ENCODE measurements at places on chromosomes 2 and 18.

- DNase-seq = no peak
These were observed 153.2 kb upstream of the MYO3B start for GRCh38 chr2:170024721-170025120.

- DNase-seq = no peak
These were observed 246.9 kb downstream of the NDUFA10 start for GRCh38 chr2:239778042-239778851.

DNA sequence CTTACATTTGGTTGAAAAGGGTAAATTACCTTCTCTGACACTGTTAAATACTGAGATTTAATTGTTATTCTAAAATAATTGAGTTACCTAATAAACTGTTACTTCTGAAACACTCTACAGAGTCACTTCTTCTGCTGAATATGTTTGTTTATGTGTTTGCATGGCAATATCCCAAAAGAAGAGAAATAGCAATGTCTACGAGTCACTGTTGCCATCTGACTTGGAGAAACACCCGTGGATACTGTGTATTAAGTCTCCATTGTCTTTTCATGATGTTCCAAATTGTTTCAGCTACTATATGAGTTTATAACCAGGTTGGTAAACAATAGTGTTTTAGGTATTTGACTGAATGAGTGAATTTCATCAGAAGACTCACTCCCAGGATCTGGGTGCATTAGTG is 754.2 kb upstream of the ID2 start:
- no peak for DNase-seq

GRCh38 chr2:145323512-145323911 is 803.6 kb upstream of the ZEB2 start:
- no peak for DNase-seq

DNA sequence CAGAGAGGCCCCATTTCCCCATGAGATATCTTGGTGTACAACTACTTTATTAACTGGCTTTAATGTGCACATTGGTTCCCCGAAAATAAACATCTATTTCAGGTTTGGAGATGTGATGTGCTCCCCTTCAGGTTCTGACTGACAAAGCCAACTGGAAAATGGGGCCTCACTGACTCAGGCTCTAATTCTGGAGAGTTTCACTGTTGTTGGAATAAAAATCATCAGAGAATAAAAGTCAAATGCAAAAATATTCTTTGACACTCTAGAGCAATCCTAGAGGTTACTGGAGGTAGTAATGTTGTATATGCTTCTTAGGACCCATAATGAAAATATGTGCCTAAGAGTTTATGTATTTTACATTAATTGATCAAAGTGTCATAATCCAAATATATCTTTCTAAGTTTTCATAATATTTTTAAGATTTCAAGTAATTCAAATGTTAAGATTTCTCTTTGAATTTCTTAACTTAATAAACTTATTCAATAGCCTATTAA is 189.9 kb upstream of the COL3A1 start:
- no peak for DNase-seq

DNA sequence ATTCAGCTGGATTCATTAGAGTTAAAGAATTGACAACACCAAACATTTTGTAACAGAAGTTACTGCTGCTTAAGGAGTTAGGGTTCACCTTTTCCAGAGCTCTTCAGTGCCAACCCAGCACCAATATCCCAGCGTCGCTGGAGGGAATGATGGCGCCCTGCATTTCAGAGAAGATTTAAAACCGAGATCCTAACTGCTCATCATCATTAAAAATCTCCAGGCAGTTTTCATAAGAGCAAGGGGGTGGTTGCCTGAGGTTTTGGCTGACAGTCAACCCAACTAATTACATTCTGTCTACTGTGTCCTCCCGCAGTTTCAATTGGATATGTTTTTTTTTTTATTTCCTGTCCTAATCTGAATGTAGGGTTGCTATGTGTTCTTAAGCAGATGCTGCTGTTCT is 509.6 kb upstream of the TCF4 start:
- DNase-seq = no peak

- DNase-seq = no peak
These were observed 115.2 kb downstream of the ZNF236 start for GRCh38 chr18:76937597-76937996.

- no peak for DNase-seq
These were observed 144.9 kb upstream of the ERBB4 start for GRCh38 chr2:212683346-212684097.

- no peak for DNase-seq
These were observed 152.9 kb downstream of the DYSF start for GRCh38 chr2:71606244-71606643.

- DNase-seq = no peak
These were observed 104.4 kb upstream of the GLI2 start for GRCh38 chr2:120631236-120631635.

DNA sequence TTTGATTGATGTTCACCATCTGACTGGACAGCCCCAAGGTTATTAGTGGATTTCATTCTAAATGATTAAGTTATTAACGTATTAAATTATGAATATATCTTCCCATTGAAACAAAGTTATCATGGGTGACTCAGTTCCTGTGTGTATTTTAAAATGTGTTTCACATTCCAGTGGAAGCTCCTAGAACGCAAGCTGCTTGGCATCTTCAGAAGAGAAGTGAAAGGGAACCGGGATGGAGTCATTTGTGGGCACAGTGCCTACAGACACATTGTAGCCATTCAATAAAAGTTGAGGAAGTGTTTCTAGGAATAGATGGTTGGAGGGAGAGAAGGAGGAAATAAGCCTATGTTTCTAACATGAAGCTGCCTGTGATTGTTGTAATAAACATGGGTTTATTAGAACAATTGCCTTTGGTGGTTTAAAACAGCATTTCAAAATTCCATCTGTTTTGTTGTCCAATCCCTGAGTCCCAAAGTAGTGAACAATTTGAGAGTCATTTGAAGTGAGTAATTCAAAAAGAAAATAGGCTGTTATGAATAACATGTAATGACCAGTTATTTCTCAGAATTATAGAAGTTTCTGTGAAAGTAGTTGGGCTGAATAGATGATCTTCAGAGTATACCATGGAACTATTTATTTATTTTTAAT is 143.5 kb downstream of the PKP4 start:
- DNase-seq = no peak

GRCh38 chr2:85188852-85189251 is 55.7 kb downstream of the TCF7L1 start:
- DNase-seq = no peak

DNA sequence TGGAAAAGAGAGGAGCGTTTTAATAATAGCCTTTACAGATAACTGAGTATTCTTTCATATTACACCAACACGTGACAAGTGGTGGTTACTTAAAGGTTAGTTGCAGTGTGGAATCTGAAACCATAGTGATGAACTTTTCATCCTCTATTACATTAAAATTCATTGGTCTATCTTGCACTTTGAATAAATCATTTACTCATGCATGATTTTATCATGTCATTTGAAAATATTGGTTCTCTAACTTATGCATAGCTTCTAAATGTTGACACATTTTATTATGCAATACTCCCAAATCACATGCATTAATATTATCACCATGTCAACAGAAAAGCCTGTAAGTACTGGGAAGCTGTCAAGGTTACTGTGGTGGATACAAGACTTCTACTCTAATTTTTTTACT is 1432.2 kb downstream of the LRP1B start:
- no peak for DNase-seq

DNA sequence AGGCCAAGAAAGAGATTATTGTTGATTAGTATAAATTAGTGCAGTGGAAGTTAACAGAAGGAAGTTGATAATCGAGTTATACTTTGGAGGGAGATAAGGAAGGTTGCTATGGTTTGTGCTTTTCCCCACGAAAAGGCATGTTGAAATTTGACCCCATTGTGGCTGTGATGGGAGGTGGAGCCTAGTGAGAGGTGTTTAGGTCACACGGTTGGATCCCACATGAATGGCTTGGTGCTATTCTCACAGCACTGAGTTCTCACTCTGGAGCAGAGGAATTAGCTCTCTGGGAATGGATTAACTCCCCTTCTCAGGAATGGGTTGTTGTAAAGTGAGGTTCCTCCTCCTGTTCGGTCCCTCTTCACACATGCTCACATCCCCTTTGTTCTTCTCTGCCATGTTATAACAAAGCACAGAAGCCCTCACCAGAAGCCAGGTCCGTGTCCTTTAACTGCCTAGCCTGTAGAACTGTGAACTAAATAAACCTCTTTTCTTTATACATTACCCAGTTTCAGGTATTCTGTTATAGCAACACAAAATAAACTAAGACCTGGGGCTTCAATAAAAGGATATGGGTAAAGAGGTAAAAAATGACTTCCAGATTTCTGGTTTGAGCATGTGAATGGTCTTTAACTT is 21.9 kb downstream of the PIGN start:
- DNase-seq = no peak

GRCh38 chr2:25620077-25620476 is 53.3 kb downstream of the DTNB start:
- no peak for DNase-seq

DNA sequence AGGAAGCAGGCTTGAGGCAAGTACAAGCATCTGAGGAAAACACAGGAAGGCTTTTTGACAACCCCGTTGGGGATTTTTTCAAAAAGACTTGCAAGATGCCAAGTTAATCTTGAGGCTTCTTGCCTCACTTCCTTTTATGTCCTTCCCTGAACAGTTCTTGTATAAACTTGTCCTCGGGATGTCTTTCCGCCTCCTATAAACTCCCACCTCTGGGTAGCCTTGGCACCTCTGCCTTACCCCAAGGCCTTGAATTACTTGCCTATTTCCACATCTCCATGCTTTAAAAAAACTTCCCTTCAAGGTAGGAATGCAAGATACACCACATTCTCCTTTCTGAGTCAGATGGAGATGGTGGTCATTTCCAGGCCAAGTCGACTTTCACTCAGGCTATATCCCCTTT is 106.4 kb upstream of the RBBP8 start:
- DNase-seq = no peak

- no peak for DNase-seq
These were observed 107.6 kb upstream of the PKDCC start for GRCh38 chr2:41940060-41940744.

DNA sequence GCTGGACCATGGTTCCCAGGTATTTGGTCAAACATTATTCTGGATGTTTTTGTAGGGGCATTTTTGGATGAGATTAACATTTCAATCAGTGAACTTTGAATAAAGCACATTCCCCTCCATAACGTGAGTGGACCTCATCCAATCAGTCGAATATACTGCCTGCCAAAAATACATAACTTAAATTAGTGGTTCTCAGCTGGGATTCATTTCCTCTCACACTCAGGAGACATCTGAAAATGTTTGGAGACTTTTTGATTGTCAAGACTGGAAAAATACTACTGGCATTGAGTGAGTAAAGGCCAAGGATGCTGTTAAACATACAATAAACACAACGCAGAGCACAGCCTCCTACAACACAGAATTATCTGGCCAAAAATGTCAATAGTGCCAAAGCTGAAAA is 198.2 kb downstream of the MYO1B start:
- no peak for DNase-seq

DNA sequence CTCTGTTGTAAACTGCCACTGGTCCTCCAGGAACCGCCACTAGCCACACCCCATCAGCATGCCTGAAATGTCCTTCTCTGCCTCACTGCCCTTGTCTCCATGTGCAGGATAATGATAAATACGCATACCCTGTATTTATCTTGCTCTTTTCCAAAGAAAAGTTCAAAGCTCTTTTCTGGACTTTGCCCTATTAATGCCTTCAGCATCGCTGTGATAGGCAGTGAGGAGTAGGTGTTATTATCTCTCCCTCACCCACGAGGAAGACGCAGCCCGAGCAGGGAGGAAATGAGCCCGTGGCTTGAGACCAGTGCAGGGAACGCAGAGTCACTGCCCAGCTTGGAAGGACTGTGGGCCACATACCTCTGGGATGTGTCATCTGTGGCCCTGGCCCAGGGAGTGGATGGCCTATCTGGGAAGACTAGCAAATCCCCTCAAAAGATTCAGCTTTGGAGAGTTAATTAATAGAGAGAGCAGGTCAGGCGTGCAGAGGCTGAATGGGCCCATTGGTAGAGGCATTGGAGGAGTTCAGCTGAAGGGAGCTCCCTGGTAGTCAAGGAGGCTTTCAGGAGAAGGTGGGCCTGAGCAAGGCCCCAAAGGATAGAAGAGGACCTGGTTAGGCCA is 39.5 kb upstream of the MCFD2 start:
- DNase-seq = no peak

- DNase-seq = no peak
These were observed 21.9 kb downstream of the CD28 start for GRCh38 chr2:203728321-203728720.

- no peak for DNase-seq
These were observed 241.7 kb downstream of the TGIF1 start for GRCh38 chr18:3691705-3692104.

DNA sequence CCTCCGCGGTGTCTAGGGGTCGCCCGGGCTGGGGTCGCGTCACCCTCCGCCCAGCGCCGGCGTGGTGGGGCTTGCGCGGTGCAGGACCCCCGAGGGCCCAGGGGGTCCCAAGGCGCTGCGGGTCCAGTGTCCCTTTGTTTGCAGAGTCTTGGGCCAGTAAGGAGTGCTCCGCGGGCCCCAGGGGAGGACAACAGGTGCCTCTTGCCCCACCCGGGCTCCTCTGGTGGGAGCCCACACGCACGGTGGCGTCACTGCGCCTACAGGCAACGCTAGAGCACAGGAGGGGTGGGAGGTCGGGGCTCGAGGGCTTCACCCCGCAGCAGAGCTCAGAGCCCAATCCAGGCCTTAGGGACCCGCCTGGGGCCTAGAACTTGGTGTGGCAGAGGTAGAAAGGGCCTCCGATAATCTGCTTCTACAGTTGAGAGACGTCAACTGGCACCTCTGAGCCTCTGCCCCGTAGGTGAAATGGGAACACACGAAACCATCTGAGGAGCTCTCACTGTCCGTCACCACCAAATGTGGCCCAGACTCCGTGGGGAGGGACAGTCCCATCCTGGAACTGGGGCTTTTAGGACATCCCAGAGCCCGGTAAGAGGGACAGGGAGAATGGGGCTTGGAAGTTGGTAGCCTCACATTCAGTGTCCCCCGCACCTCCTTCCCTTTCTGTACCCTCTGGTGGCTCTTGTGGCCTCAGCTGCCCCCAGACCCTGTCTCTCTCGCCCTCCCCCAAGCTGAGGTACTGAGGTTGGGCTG is 1.4 kb downstream of the ARID5A start:
- peak; percentile 83 for DNase-seq

GRCh38 chr18:44323125-44323524 is 357.6 kb upstream of the SETBP1 start:
- no peak for DNase-seq

DNA sequence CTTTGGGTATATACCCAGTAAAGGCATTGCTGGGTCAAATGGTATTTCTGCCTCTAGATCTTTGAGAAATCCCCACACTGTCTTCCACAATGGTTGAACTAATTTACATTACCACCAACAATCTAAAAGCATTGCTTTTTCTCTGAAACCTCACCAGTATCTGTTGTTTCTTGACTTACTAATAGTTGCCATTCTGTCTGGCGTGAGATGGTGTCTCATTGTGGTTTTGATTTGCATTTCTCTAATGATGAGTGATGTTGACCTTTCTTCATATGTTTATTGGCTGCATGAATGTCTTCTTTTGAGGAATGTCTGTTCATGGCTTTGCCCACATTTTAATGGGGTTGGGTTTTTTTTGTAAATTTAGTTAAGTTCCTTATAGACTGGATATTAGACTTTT is 382.6 kb upstream of the ZNF804A start:
- DNase-seq = no peak

- DNase-seq = no peak
These were observed 311.8 kb upstream of the ST6GAL2 start for GRCh38 chr2:107197594-107198294.

Measured in natural killer cell (primary cell).